ENCODE measurements at places on chromosomes 12 and 14.

GRCh38 chr12:70551731-70552130 lies 85.5 kb downstream of the PTPRB start:
- DNase-seq: no peak

- DNase-seq: no peak
Observed at GRCh38 chr12:78759367-78759766, 105.2 kb upstream of the SYT1 start.

GRCh38 chr12:6703631-6704030 lies 3.0 kb upstream of the PIANP start:
- DNase-seq: no peak

GRCh38 chr14:104230119-104230815 lies 91.9 kb downstream of the KIF26A start:
- DNase-seq: no peak

DNA sequence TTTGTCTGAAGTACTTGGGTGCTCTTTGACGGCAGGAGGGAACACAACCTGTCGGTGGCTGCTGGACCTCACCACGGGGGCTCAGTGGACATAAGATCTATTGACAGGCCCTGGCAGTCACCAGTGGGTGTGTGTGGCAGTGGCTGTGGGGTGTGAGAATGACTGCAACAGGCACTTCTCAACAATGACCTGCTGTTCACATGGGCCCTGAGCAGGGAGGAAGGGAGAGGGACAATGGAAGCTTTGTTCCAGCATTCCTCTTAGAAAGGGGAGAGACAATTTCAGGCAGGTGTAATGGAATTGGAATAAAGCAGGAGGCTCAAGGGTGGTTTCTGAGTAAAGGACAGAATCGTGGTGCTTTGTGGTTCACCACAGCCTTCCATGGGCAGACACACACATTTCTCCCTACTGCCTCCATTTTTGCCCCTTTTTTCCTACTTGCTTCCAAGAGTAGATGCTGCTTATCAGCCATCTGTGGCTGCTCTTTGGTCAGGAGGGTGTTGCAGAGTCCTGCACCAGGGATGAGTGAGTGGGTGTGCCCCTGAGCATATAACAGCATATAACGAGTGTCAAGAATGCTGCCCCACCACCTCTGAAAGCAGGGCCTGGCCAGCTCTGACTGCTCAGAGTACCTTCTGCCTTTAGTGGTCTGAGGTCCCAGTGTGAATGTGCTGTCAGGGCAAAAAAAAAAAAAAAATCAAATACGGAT lies 267.7 kb downstream of the RASSF9 start:
- DNase-seq: no peak

DNA sequence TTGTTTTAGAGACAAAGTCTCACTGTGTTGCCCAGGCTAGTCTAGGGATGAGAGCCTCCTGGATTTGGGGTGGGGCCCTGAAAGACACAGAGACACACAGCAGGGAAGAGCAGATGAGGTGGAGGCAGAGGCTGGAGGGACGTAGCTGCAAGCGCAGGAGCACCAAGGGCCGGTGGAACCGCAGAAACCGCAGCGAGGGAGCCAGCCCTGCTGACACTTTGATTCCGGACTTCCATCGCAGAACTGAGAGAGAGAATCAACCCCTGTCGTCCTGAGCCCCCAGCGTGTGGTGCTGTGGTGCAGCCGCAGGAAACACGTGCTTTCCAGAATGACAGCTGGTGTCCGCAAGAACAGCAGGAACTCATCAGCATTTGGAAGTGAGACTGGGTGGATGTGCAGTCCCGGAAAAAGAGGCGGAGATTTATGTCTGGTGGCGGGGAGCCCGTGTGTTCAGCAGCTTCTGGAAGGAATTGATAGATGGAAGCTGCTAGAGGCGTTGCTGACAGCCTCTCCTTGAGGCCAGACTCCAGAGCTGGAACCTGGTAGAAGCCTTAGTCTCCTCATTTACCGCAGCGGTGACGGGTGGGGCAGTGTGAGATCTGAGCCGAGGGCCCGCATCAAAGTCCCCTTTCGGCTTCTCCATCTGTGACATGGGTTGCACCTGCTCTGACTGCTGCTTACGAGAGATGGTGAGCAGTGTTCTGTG lies 21.9 kb upstream of the KLC1 start:
- peak; percentile 72 for DNase-seq

DNA sequence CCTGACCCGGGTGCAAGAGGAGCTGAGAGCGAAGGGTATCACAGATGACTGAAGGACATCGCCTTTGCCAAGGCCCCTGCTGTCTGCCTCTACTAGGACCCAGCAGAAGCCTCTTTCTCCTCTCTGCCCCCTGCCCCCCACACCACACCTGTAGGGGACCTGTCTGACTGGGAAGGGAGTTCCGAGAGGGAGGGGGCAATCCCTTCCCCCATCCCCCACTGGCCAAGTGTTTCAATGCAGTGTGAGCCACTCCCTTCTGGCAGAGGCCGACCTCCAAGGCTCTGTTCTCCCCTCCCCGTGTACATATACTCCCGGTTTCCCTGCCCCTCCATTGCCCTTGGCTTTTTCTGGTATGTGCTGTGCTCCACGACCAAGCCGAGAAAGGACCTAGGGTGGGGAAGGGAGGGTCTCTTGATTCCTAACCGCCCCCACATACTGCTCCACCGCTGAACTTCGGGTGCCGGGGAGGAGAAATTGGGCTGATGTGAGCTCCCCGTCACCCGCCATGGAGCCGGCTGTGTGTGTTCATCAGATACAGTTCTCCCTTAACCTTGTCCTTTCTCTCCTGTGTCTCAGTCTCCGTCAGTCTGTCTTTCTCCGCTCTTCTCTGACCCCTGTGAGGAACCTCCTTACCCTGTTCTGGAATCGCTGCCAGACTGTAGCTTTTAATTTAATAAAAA lies 2.0 kb upstream of the ARHGEF25 start:
- no peak for DNase-seq

DNA sequence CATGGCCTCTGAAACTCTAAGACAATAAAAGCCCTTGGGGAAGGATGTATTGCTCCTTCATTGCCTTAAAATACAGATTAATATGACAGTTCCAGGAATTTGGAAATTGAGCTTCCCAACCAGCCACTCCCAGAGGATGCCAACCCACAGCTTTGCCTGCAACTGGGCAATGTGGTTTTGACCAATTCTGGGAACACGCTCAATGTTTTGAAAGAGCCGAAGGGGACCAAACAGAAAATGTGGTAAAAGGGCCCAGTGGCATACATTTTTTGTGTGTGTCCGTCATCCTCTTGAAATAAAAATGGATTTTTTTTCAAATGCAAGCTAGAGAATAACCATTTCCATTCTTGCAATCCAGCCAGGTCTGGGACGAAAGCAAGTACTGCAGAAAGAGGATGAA lies 88.3 kb upstream of the PLEKHG7 start:
- no peak for DNase-seq

DNA sequence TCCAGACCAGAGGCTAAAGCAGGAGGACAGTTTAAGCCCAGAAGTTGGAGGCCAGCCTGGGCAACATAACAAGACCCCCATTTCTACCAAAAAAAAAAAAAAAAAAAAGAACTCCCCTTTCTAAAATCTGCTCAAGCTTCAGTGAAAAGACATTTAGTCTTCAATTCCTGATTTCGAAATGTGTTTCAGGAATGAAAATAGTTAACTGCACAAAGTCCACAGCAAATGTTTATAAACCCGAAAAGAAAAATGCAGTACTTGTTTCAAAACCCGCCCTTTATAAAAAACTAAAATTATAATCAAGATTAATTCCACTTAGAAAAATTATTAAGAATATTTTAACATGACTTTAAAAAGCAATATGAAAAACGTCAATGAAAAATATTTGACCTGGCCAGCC lies 12.1 kb downstream of the ATXN2 start:
- DNase-seq: no peak

DNA sequence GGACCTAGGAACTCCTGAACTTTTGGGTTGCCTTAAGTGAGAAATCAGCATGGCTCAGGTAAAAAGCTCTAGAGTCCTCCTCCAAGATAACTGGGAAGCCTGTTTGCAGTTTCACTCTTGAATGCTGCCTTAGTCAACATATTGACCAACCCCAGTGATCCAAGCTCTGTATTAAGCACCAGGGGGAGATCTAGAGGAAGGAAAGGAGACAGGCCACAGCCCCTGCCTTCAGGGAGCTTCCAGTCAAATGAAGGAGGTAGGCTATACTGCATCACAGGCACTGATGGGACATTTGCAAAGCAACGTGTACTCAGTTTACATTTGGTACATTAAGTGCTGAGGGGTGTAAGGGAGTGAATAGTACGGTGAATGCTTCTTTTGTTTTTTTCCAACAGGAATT lies 1.2 kb upstream of the CSAD start:
- DNase-seq: no peak
